NCI-H446 (cell line): ENCODE measurements at places on chromosomes 7 and 10.

DNA sequence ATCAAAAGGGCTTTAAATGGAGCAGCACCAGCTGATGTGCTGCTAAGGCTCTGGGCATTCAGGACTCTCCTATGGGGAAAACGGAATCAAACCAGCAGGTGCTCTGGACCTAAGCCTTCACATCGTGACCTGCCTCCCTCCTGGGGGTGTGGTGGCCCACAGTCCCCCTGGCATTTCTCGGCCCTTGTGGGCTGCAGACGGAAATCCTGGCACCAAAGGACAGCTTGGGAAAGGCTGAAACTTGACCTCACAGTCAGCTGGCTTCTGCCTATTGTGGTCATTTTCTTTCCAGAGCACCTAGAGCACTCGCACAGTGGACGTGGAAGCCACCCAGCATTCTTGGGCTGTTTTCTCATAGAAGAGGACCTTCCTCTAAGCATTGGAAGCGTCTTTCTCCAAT, 74.8 kb downstream of the TPST1 start:
- no peak for DNase-seq

GRCh38 chr7:13988731-13989125, 738 bp downstream of the ETV1 start:
- DNase-seq: no peak

GRCh38 chr7:32169228-32169627, 99.0 kb upstream of the PDE1C start:
- DNase-seq: no peak

GRCh38 chr10:61140765-61141392, 196.9 kb upstream of the RHOBTB1 start:
- peak; percentile 20 for DNase-seq

GRCh38 chr10:34222359-34222758, 592.7 kb downstream of the PARD3 start:
- DNase-seq: no peak

- DNase-seq: no peak
Observed at GRCh38 chr7:22255342-22255741, 101.6 kb downstream of the RAPGEF5 start.

- no peak for DNase-seq
Observed at GRCh38 chr10:97333601-97334369, 744 bp downstream of the FRAT2 start.

DNA sequence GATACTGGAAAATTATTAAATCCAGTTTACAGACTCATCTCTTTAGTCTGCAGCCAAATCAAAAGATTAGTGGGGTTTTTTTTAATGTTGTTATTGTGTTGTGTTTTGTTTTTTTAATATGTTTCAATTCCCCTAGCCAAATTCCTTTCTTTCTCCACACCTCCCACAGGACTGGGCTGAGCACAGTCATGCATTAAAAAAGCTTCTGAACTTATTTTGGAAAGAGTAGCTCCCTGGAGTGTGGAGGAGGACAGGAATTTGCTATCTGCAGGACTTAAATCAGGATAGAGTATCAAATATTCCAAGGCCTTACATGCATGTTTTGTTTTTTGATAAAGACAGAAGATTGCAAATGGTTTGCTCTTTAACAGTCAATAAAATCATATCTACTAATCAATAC, 90.7 kb downstream of the GNAI1 start:
- DNase-seq: no peak
